ENCODE measurements at places on chromosomes 5 and 9.

DNA sequence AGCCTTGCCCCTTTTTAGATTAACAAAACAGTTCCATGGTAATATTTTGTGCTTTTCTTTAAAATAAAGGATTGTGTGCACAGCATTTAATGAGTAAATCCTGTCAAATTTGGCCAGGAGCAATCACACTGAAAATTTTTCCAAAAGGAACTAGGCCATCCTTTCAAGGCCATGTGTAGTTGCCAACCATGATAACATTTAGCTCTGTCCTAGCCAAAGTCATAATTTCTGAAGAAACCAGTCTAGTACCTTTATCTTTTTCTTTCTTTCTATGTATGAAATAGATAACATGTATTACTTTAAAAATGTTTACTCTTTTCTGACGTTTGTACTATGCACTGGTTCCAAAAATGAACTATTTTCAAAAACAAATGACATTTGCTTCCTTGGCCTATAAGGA is 143.7 kb downstream of the PBX3 start:
- no peak for DNase-seq

DNA sequence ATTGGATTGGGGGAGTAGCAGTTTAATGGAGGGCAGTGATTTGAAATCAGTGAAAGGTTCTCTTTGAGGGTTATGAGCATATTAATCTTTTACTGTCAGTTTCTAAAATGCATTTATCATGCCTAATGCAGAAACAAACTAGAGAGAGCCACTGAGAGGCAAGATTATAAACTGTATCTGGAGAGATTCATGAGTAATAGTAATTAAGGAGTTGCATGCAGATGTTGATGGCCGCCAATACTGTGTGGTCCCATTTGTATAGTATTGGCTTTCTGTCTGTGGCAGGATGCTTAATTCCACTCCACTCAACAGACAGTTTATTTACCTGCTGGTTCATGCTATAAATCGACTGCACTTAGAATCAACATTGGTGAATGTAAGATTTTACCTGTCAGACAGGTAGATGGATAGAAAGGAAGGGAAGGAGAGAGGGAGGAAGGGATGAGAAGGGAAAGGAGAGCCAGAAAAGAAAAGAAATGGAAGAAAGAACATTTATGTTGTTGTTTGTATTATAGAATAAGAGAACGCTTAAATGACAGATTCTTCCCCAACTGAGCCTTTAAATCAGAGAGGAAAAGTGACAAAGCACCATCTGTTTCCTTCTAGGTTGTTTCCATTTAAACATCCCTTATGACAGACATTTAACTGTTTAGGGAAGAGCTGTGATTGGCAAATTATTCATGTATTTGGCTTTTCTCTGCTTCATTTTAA is 146.5 kb downstream of the PAM start:
- DNase-seq: no peak

DNA sequence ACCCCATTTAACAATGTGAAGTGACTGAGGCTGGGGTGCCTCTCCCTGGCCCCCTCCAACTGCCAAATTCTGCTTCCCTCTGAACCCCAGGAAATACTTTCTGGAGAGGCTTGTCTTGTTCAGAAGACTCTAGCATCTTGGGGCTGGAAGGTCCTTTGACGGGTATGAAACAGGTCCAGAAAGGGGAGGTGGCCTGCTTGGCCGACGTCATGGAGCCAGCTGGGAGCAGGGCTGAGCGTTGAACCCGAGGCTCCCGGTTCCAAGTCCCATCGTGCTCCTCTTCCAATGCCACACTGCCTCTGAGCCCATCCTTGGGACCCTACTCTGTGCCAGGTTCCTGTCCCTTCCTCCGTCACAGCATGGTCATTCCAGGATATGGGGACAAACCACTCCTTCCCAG is 46.9 kb downstream of the NDST1 start:
- no peak for DNase-seq

- no peak for DNase-seq
These were observed 97.2 kb downstream of the RALGPS1 start for GRCh38 chr9:127011772-127012171.

DNA sequence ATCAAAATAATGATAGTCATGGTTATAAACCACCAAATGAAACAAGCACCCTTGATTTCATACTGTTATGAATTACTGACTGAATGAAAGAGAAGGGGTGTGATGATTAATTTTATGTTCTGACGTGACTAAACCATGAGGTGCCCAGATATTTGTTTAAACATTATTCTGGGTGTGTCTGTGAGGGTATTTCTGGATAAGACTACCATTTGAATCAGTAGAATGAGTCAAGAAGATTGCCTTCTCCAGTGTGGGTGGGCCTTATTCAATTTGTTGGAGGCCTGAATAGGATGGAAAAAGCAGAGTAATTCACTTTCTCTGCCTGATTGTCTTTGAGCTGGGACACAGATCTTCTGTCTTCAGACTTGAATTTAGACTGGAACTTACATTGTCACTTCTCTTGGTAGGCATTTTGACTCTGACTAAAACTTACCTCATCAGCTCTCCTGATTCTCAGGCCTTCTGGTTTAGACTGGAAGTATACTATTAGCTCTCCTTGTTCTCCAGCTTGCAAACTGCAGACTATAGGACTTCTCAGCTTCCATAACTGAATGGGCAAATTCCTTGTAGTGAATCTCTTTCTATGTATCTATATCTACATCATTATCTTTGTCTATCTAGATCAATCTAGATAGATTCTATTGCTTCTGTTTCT is 321.9 kb upstream of the TARS1 start:
- DNase-seq: no peak

GRCh38 chr5:150350524-150351344 is 6.8 kb upstream of the TCOF1 start:
- DNase-seq: peak; percentile 77

- no peak for DNase-seq
These were observed 105.3 kb upstream of the NFIB start for GRCh38 chr9:14418941-14419937.

- no peak for DNase-seq
These were observed 483.9 kb upstream of the BRINP1 start for GRCh38 chr9:119853126-119853525.

DNA sequence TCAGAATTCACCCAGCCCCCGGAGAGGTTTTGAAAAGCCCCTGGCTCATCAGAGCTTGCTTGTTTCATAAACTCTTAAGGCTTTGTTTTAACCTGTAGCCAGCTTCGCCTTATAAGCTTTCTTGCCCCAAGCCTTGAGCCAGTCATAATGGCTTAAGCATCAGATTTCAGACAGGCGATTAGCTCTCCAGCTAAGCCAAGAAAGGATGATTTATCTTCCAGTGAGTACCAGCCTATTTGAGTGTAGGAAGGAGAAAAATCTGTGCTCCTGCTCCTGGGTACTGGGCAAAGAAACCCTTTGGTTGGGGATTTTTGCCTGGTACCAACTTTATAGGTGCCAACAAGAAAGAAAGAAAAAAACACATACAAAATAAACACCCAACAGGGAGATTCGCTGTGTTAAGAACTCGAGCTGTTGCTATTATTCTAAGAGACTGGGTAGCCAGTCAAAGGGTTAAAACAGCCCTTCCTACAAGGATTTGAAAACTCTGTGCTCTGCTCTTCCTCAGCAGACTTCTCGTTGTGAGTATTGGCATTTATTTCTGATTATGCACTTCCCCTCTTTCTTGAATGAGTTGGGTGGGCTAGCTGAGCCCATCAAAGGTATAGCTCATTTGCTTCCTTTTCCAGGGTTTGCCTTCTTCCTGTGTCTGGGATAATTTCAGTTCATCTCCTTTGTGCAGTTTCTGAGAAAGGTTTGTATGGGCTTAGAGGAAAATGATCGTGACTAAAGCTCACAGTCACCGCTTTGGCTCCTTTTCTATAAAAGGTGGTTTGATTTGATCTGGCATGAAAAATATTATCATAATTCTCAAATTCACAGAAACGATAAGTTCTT is 157.2 kb upstream of the DMRT1 start:
- DNase-seq: no peak

DNA sequence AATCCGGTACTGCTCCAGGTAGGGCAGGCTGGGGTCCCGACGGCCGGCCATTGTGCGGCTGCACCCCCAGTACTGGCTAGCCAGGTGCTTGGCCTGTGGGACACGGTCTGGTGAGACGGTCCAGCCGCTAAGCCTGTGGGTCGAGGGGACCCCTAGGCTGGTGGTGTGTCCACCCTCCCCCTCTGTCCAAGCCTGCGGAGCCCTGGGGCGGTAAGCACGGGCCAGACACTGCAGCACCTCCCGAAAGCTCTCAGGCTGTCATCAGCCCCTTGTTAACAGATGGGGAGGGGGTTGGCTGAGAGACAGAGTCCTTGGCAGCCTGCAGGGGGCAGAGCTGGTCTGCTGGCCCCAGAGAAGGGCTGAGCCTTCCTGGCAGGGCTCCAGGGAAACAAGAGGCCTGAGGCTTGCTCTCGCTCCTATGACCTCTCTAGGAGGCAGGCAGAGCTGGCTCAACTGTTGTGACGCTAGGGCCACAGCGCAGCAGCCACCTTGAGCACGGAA is 11.8 kb upstream of the MRNIP start:
- no peak for DNase-seq

- no peak for DNase-seq
These were observed 1.5 kb downstream of the SPINK9 start for GRCh38 chr5:148336704-148337435.

- no peak for DNase-seq
These were observed 175.7 kb downstream of the SAXO1 start for GRCh38 chr9:18857334-18857733.

DNA sequence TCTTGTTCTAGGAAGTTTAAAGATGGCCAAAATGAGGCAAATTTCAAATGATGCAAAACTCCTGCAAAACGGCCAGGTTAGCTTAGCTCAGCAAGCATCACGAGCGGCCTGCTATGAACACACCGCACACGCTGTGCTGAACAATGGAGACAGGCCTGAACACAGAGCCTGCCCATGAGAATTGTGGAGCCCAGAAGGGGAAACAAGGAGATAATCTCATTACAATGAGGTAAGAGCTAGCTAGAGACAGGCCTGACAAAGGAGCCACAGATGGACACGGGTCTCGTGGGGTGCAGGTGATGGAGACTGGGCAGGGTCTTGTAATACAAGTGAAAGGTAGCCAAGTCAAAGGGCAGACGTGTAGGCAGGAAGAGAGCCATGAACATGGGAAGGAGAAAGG is 50.2 kb downstream of the PSMB7 start:
- no peak for DNase-seq

- no peak for DNase-seq
These were observed 643.0 kb upstream of the RGMB start for GRCh38 chr5:98130261-98131035.

GRCh38 chr5:124737651-124738050 is 8.8 kb downstream of the ZNF608 start:
- DNase-seq: no peak

DNA sequence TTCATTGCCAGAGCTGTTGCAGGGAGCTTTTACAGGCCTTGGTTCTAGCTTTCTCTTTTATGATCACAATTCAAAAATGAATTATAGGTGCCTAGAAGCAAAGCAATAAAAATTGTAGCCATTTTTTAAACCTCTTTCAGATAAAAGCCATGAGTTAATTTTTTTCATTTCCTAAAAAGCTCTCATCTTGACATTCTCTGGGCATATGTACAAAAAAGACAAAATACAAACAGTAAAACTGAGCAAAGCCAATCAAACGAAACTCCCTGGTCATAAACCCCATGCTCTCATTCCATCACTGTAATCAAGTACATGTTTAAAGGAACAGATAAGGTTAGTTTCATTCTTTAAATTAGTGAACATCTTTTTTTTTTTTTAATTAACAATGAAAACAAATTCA is 101.9 kb downstream of the ERCC6L2 start:
- DNase-seq: no peak

- peak; percentile 38 for DNase-seq
These were observed 9.9 kb downstream of the PTCH1 start for GRCh38 chr9:95506678-95507463.

DNA sequence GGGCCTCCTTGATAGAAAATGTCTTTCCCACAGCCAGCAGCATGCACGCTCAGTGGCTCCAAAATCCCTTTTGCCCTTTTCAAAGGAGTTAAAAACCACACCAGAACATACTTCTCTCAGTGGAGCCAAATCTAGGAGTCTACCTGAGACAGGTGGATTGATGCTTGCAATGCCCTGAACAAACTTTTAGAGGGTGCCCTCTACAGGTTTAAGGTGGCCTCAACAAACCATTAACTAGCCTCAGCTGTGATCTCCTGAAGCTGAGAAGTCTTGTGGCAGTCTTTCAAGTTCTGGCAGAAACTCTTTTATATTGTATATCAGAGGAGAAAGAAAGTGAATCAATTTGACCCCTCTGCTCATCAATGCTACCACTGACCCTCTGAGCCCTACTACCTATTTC is 125.4 kb downstream of the MED27 start:
- peak; percentile 26 for DNase-seq

DNA sequence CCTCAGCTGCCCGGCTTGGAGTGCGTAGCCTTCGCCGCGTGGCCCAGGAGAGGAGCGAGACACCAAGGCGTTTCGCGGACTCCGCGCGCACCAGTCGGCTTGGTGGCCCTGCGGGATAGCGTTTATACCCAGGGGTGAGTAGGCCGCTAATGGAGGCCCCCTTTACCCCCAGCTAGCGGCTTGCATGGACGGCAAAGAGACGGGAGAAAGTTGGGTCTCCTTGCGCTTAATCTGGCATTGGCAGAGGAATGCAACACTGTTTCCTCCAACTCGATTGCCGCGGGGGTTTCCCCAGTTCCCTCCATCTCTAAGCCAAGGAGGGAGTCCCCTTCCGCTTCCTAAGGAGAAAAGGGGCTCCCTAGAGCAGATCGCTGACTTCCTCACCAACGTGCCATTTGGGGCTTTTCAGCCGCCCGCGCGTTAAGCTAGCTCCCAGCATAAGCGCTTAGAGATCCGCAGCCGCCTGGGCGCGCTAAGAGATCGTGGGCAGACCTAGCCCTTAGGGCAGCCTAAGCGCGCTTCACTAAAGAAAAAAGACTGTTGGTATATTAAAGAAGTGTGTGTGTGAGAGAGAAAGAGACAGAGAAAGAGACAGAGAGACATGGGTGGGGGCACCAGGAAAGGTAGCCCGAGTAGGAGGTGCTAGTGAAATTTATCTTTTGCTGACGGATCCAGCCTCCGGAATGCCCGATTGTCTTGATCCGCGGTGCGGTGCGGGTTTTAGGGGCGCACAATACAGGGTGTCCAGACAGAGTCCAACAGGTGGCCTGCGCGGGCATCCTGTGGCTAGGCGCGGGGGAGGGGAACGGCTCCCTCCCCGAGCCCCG is 597.9 kb upstream of the SGCD start:
- no peak for DNase-seq

DNA sequence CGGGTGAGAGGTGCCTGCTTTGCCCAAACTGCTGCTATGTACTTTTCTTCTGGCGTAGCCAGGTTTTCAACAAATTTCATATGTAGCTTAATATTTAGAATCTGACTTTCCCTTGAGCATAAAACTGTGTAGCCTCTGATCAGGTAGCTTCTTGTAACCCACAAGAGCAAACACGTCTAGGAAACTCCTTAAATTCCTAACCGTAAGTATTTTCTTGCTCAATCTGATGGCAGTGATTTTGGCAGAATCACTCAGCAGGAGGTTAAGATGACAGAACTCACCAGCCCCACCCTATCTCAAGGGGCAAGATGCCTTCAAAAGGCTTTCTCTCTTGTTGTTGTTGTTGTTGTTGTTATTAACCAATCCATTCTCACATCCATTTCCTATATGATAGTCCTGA is 20.8 kb downstream of the CKMT2 start:
- no peak for DNase-seq

GRCh38 chr5:31487506-31487905 is 44.4 kb downstream of the DROSHA start:
- DNase-seq: no peak

- no peak for DNase-seq
These were observed 831 bp downstream of the RMRP start for GRCh38 chr9:35656831-35657545.

GRCh38 chr5:92147266-92147665 is 764.1 kb upstream of the ARRDC3 start:
- no peak for DNase-seq
